ENCODE measurements at places on chromosomes 11 and 22.

DNA sequence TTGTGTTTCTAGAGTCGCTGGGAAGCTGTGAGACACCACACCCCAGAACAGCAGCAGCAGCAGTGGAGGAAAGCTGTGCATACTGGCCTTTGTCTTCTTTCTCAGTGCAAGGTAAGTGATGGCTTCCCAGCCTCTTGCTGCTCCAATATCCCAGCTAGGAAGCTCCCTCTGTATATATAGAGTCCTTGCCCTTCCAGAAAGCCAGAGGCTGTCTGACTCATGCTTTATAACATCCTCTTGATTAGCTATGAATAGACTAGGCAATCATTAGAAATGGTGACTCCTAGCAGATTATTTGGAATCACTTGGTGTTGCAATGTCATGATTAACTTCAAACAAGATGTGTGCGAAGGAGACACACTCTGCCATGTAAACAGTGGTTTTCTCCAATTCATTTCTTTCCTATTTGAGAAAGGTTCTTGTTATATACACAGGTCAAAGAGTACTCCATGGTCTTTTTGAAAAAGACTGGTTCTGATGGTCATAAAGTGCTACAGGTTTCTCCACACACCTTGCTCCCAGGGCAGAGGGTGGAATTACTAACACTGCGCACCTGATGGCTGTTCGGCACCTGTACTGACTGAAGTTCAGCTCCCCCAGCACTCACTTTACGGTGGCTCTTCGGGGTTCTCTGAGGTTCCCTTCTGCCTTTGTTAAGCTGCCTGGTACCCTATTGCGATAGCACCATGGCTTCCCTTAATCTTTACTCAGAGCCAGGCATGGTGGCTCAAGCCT, at the start of gene MMP1:
Gene MMP1, minus strand, starts transcription at position 149 of the 735 bp plus-strand sequence. Its CDS starts 68 bp downstream, at position 81.
- DNase-seq: no peak

- peak; percentile 23 for DNase-seq
Observed at GRCh38 chr11:122100756-122101080, 15.3 kb downstream of the BLID start.

- DNase-seq: peak; percentile 37
Observed at GRCh38 chr11:32154275-32154674, 63.4 kb downstream of the RCN1 start.

DNA sequence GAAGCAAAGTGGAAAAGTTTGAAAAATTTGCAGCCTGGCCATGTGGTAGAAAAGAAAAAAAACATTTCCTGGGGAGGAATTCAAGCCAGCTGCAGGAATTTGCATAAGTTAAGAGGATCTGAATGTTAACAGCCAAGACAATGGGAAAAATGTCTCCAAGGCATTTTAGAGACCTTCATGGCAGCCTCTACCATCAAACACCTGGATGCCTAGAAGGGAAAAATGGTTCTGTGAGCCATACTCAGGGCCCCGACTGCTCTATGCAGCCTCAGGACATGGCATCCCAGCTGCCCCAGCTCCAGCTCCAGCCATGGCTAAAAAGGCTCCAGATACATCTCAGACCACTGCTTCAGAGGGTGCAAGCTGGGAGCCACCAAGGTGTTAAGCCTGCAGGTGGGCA, 149.1 kb upstream of the SOX6 start:
- no peak for DNase-seq

GRCh38 chr11:20864628-20865027, 195.2 kb downstream of the NELL1 start:
- DNase-seq: no peak

DNA sequence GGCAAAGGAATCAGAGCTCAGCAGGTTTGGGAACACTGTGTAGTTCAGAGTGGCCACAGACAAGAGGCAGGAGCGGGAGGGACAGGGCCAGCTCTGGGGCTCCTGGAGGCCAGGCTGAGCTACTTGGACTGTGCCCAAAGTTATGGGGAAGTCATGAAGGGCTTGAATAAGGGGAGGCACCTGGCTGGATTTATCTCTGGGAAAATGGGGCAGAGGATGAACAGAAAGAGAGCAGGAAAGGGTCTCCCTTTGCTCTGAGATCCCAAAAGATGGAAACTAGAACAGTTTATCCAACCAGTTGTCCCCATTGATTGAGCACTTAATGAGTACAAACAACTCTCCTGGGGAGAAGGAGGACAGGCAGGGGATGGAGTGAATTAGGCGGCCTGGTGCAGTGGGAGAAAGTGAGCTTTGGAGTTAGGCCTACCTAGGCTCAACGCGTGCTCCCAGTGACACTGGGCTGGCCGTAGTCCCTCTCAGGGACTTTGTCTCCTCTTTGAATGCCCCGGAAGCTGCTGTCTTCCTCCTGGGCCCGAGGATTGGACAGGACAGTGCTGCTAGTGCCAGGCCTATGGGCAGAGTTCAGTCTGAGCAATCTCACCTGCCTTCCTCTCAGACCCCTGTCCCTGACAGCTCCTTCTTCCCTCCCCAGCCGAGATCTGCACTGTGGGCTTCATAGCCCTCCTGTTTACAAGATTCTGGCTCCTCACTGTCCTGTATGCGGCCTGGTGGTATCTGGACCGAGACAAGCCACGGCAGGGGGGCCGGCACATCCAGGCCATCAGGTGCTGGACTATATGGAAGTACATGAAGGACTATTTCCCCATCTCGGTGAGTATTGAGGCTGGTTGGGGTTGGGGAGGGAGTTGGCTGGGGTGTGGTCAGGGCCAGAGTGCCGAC, 2.0 kb downstream of the MOGAT2 start:
- DNase-seq: no peak

DNA sequence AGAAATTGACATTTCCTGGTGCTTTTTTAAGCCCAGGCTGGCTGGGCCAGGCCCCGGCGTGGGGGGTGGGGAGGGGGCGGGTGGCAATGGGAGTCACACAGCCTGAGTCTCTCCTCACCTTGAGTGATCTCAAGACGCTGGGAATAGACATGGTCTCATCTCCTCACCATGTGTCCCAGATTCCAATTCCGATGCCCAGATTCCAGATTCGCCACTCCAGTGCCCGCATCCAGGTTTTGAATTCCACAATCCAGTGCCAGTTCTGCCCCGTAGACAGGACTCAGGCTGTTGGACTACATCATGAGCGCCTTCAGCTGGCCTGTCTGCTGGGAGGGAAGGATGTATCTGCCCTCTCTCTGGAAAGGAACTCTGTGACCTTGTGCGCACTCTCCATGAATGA, 19.1 kb downstream of the KCNC1 start:
- DNase-seq: no peak

DNA sequence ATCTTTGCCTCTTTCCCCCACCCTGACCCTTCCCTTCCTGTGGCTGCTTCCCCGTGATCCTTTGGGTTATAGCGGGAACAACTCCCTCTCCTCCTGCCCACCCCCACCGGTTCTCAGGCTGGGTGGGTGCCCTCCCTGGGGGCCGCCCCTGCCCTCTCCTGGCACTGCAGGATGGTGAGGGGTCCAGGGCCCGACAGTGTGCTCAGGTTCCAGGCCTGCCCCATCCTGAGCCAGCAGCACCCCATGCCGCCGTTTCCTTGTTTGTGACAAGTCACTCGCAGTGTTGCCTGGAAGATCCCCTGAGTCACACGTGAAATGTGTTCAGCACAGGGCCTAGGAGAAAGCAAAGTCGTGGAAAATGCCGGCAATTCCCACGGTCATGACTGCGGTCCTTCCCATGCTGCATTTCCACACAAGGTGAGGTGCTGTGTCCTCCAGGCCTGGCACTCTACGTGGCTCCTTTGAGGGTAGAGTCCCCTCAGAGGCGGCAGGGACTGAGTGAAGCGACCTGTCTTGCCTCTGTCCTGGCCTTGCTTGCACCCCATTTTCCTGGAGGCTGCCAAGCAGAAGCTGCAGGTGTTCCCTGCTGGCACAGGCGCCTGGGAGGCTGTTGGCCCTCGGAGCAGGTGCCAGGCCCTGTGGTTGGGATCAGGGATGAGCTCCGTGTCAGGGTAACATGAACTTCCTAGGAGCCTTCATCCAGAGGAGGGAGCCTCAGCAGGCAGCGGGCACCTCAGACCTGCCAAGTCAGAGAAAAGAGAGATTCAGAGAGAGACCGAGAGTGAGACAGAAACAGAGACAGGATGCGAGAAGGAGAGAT, 80.5 kb upstream of the LINC01488 start:
- DNase-seq: peak; percentile 46

- no peak for DNase-seq
Observed at GRCh38 chr11:70710601-70711000, 312.3 kb downstream of the CTTN start.

DNA sequence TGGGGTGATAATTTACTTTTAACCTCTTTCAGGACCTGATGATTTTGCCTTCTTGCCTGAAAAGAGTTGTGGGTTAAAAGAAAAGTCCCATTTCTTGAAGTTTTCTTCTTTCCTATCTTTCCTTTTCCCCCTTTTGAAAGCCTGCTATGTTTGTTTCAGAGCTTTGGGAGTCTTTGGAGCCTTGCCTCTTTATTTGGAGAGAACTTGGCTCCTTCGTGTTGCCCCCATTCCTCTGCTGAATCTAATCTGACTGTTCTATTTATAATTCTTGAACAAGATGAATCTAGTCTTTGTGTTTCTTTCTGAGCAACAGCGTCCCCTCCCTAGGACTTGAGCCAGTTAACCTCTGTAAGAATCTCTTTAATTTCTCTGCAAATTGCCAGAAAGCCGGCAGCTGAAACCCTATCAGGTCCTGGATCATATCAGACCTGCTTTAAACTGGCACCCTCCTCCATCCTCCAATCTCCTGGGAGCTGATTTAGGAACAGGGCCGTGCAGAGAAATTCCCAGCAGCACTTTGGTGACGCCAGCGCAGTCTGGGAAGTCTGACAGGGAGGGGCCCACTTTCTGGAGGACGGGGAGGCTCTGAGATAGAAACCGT, 289.1 kb upstream of the SORL1-AS1 start:
- DNase-seq: no peak

GRCh38 chr11:124753205-124753604, 1.1 kb upstream of the VSIG2 start:
- DNase-seq: no peak

GRCh38 chr11:131668500-131669400, 298.3 kb downstream of the NTM start:
- DNase-seq: peak; percentile 64

DNA sequence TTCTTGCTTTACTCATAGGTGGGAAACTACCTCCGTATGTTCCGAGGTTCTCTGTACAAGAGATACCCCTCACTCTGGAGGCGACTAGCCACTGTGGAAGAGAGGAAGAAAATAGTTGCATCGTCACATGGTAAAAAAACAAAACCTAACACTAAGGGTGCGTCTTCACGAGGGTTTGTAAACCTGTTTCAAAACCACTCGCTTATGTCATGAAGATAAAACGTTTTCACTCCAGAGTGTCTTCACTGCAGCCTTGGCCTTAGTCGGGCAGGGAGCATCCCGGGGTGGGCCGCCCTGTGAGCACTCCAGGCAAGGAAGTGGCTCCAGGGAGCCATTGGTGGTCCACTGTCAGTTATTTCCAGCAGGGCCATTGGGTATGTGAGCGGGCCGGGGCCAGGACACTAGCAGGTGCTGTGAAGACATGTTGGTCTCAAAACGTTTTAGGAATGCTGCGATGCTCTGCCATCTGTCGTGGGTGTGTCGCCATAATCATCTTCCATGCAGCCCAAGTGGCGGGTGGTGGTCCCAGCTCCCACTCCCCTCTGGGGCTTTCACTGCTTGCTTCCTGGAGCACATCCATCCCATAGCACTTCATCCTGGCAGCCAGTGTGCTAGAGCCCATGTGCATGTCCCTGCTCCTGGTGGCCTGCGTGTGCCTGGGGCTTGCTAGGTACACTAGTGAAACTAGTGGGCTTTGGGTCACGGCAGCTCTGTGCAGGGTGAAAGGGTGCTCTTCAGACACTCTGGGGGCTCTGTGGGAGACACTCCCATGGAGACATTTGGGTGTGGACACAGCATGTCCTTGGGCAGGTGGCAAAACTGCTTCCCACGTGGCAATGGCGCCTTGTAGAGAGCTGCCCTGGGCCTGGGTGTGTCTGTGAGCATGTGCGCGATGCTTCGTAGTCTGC, 5.2 kb downstream of the SMARCB1 start:
- no peak for DNase-seq

- DNase-seq: no peak
Observed at GRCh38 chr11:46729110-46730027, 10.4 kb downstream of the F2 start.

DNA sequence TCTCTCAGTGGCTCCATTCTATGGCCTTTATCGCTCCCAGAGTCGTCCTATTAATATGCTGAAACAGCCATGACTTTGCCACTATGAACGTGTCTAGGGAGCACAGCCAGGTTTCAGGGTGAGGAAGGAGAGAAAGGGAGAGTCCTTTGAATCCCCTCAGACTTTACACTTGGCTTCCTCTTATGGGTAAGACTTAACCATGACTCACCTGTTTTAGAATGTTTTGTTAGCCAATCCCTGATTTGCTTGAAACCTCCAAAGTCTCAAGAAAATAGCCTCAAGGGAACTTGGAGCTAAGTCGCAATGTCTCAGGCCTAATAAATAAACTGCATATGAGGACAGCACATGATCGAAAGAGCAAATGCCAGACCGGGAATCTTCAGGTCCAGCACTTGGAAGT, 131.2 kb upstream of the RCN1 start:
- no peak for DNase-seq

GRCh38 chr11:123645286-123645975, 9.0 kb downstream of the SCN3B start:
- no peak for DNase-seq

- peak; percentile 87 for DNase-seq
Observed at GRCh38 chr11:12239804-12240371, 129.5 kb downstream of the MICAL2 start.

GRCh38 chr11:105229257-105229656, 89.7 kb upstream of the CARD18 start:
- DNase-seq: no peak

DNA sequence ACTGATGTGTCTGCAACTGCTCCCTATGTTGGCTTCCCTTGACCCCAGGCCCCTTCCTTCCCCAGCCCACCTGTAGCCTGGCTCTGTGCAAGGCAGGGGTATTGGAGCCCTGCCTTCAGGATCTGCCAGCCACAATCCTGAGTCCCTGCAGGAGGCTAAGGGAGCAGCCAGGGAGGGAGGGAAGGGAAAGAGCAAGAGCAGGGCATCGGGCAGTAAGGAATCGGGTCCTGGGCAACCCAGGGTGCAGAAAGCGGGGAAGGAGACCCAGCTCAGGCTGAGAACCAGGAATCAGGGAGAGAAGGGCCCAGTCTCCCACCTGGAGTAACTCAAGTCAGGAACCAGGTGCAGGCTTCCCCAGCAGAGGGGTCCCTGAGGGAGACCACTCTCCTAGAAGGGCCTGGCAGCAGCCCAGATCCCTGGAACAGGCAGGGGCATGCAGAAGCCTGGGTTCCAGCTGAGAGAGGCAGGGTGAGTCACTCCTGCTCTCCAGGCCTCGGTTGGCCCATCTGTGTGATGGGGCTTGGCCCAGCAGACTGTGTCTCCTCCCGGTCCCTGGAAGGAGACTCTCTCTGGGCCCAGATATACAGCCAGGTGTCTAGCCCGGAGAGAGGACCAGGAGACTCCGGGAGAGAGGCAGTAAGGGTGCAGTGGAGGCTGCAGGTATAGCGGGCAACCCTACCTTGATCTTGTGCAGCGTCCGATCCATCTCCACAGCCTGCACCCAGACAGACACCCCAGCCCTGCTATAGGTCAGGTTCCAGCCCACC, 13.4 kb downstream of the STARD10 start:
- no peak for DNase-seq

DNA sequence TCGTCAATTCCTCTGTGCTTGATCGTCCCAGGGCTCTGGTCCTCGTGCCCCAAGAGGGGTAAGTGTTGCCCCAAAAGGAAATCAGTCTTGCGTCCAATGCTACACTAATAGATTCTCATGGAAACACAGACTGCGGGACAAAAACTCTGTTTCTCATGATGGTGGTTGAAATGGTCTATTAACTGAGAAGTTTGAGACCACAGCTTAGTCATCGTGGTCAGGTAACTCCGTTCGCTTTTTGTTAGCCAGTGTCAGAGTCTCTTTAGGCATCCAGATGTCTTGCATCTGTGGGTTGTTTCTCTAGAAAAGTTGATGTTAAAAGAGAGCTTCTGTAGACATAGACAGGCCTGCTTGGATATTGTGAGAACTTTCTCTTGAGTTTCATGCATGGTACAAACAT, 104.6 kb upstream of the SORL1-AS1 start:
- DNase-seq: peak; percentile 95
